ENCODE measurements at places on chromosomes 5 and 9. TPM values are rescaled to one million over a fixed set of nuclear protein-coding genes. Genes with fewer than 3 reads are reported as not detected.

Gene CNTNAP3B
- total RNA-seq, result 9.3 TPM

Gene INSL4
- not detected for total RNA-seq

Gene C9orf153
- 0.23 TPM for total RNA-seq

Gene POC5
- total RNA-seq, result 9.1 TPM

Gene MEGF10
- total RNA-seq, result 0.26 TPM

Gene NR2F1-AS1
- 16.2 TPM for total RNA-seq

Gene PCDHGB4
- total RNA-seq, result 4.2 TPM

Gene SH3RF2
- total RNA-seq, result 12.4 TPM

Gene PDGFRB
- 120 TPM for total RNA-seq

Gene PFN3
- not detected for total RNA-seq

GRCh38 chr5:72195581-72195980 is 88.3 kb downstream of the MAP1B start:
- no peaks in the 10 kb centered on the region for H3K36me3 ChIP-seq
- H3K4me3 ChIP-seq, result no peak overlapping the region
- no peak for DNase-seq
- no peaks in the 10 kb centered on the region for H3K4me1 ChIP-seq
- no peak overlapping the region for H3K27ac ChIP-seq
- H3K27me3 ChIP-seq, result no peaks in the 10 kb centered on the region

- H3K27me3 ChIP-seq, result no peaks in the 10 kb centered on the region
- H3K36me3 ChIP-seq, result no peaks in the 10 kb centered on the region
- H3K27ac ChIP-seq, result peak overlapping the region; percentile 49
Observed at GRCh38 chr5:157541447-157542118, 34.0 kb downstream of the ADAM19 start.

DNA sequence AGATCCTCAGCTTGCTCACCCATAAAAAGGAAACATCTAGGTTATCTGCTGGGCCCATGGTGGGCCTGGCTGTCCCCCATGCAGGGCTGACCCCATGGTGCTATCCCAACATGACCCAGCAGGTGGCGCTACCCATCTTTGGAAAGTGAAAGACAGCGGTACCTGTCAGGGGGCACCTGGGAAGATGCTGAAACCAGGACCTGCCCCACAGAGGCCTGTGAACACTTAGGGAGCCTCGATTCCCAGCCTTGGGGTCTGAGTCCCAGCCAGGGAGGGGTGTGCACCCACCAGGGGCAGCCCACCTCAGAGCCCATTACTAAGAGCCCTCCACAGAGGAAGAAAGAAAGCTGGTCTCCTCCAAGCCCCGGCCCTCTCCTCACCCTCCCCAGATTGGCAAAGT is 46.6 kb upstream of the IPPK start:
- H3K4me1 ChIP-seq, result no peaks in the 10 kb centered on the region
- peaks cover 84% of the 10 kb centered on the region for H3K36me3 ChIP-seq
- no peaks in the 10 kb centered on the region for H3K27me3 ChIP-seq
- DNase-seq, result peak; percentile 79

- H3K4me1 ChIP-seq, result no peaks in the 10 kb centered on the region
- H3K27ac ChIP-seq, result no peak overlapping the region
- no peaks in the 10 kb centered on the region for H3K27me3 ChIP-seq
- H3K36me3 ChIP-seq, result no peaks in the 10 kb centered on the region
- no peak overlapping the region for H3K4me3 ChIP-seq
Observed at GRCh38 chr9:8365029-8365428, 565.5 kb upstream of the DMAC1 start.

DNA sequence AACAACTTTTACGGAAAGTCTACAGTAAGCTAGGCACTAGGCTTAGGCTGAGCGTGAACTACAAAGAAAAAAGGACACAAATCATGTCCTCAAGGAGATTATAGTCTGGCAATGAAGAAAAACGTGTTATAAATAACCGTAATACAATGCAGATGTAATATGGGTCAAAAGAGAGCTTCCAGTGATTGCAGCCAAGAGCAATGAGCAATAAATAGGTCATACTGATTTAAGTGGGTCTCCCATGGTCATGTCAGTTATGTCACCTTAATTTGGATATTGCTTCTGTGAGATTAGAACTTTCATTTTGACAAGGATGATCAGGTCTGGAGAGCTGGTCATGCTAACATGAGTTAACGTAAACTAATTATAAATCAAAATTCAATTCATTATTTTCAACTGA is 158.6 kb upstream of the GNA14 start:
- peaks cover 9% of the 10 kb centered on the region for H3K36me3 ChIP-seq
- H3K4me3 ChIP-seq, result no peak overlapping the region
- no peak overlapping the region for H3K27ac ChIP-seq
- H3K27me3 ChIP-seq, result no peaks in the 10 kb centered on the region
- DNase-seq, result no peak

DNA sequence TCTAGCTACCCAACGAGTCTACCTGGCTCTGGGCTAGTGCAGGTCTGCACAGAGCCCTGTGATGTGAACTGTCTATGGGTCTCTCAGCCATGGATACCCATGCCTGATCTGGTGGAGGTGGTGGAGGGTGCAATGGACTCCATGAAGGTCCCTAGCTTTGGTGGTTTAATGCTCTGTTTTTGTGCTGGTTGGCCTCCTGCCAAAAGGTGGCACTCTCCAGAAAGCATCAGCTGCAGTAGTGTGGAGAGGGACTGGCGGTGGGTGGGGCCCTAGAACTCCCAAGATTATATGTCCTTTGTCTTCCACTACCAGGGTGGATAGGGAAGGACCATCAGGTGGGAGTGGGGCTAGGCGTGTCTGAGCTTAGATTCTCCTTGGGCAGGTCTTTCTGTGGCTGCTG is 290.1 kb downstream of the AGTPBP1 start:
- no peak overlapping the region for H3K27ac ChIP-seq
- no peaks in the 10 kb centered on the region for H3K27me3 ChIP-seq
- no peaks in the 10 kb centered on the region for H3K36me3 ChIP-seq
- H3K4me3 ChIP-seq, result no peak overlapping the region
- DNase-seq, result no peak

DNA sequence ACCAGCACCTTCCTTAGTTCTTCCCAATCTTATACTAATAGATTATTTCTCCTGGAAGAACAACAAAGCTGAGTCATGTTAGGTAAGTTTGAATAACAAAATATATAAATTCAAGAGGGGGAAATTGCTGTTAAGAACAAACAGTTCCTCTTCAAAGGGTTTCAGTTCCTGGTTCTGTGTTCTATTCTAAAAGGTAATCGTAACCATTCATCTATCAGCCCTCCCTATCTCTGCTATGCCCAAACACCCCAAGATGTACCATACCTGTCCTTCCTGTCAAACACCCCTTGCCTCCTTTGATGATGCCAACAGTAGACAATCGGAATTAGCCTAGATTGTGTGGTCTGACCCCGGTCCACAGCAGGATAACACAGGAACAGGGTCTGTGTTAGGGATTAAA is 4.2 kb upstream of the RNF180 start:
- H3K27me3 ChIP-seq, result no peaks in the 10 kb centered on the region
- DNase-seq, result no peak
- no peak overlapping the region for H3K4me3 ChIP-seq
- H3K4me1 ChIP-seq, result peaks cover 6% of the 10 kb centered on the region
- H3K36me3 ChIP-seq, result no peaks in the 10 kb centered on the region

DNA sequence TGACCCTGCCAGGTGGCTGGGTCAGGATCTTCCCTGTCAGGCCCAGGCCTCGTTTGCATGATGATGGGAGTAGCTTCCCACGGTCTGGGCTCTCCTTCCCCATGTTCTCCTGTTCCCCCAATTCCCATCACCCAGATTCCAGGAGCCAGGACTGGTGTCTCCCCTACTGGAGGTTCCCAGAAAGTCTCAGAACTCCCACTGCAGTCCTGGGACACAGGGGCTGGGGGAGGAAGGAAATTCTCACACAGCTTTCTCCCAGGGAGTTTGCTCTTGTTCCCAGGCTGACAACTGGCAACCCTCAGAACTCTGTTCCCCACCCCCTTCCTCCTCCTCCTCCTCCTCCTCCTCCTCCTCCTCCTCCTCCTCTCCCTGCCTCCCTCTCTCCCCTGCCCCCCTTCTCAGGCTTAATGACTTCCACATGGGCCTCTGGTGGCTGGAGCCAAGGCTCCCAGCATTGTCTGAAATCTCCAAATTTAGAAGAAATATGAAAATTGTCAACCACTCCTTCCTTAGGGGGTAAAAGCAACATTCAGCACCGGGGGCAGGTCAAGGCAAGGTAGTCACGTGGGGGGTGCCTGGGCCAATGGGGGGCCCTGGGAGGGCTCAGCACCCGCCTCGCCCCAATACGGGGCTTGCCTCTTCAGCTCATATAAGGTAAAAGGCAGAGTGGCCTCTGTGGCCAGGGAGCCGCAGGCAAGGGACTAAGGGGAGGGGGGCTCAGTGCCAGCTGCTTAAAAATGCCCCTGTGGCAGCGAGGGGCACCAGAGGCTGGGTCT is 27.3 kb upstream of the IL17B start:
- H3K27ac ChIP-seq, result peak overlapping the region; percentile 73
- H3K36me3 ChIP-seq, result peaks cover 6% of the 10 kb centered on the region
- H3K4me3 ChIP-seq, result peak overlapping the region; percentile 55

DNA sequence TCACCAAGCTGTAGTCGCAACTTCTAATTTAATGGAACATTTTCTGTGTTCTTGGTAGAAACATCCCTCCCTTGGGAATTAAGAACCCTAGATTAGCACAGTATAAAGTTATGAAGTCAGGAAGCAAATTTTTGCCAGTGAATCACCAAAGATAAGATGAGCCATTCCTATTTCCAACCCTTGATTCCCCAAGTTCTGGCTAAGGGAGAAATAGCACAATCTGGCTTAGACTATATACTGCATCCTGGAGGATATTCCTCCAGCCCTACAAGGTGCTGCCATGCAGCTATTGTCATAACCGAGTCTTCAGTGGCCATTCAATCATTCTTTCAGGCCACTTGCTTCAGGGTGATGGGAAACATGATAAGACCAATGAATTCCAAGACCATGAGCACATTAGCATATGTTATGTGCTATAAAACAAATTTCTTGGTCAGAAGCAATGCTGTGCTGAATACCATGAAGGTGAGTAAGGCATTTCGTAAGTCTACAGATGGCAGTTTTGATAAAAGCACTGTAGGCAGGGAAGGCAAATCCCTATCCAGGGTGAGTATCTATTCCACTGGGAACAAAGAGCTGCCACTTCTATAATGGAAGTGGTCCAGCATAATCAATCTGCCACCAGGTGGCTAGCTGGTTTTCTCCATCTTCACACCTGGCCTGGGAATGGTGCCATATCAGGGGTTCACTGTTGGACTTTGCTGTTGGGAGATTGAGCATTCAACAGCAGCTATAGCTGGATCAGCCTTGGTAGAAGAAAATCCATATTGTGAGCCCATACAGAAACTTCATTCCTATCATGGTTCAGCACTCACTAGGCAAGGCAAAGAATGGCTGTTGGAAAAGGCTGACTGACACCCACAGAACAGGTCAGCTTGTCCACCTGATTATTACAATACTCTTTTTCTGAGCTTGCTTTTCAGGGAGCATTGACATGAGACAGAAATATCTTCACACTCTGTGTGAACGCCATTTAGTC is 19.6 kb upstream of the ARL15 start:
- H3K27ac ChIP-seq, result no peak overlapping the region
- H3K4me1 ChIP-seq, result no peaks in the 10 kb centered on the region
- no peak overlapping the region for H3K4me3 ChIP-seq

- peak; percentile 59 for DNase-seq
- no peaks in the 10 kb centered on the region for H3K27me3 ChIP-seq
- H3K36me3 ChIP-seq, result peaks cover 32% of the 10 kb centered on the region
Observed at GRCh38 chr5:140336388-140336787, 10.0 kb downstream of the HBEGF start.

DNA sequence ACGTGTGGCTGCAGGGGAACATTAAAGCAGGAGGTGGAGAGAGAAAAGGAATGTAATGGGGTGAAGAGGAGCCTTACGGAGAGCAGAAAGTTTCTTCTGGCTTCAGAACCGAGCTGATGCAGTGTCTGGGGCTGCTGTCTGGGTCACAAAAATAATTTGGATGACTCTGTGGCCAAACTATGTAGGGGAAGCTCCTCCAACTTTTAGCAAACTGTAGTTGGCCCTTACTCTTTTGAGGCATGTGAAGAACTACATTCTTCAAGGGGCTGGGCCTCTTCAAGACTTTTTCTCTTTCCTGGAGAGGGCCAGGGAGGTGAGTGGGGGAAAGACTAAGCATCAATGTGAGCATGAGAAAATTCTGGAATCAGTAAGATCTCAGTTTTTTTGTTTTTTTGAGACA is 31.9 kb upstream of the SPARC start:
- peak overlapping the region; percentile 45 for H3K27ac ChIP-seq
- H3K27me3 ChIP-seq, result no peaks in the 10 kb centered on the region
- no peak for DNase-seq
- H3K4me3 ChIP-seq, result no peak overlapping the region

DNA sequence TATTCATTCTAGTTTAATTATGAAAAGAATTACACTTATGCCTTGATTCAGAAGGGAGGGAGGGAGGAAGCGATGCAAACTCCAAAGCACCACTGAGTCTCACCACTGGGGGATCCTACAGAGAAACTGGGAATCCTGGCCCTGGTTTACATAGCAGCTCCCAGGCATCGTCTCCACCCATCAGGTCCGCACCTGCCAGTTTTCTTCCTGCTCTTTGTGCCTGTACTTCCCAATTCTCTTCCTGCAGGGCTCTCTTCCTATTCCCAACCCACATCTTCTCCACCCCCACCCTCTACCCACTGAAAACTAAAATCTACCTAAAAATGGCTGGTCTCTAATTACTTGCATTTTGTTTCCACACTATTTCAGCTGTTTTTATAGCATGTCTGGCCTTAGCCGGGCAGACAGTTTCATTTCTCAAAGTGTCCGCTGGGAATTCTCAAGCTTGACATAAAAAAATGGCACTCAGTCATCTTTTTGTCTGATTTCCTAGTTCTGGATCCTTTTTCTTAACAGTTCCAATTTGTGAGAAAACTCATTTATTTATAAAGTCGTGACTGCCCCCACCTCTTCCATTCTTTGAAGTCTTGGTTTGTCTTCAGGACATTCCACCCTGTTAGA is 1.6 kb upstream of the TNIP1 start:
- peaks cover 4% of the 10 kb centered on the region for H3K36me3 ChIP-seq
- DNase-seq, result peak; percentile 35
- H3K4me3 ChIP-seq, result peak overlapping the region; percentile 87

GRCh38 chr9:112810696-112811490 is 60.3 kb downstream of the SNX30 start:
- H3K27ac ChIP-seq, result peak overlapping the region; percentile 59
- peaks cover 23% of the 10 kb centered on the region for H3K4me1 ChIP-seq
- peaks cover 8% of the 10 kb centered on the region for H3K36me3 ChIP-seq

DNA sequence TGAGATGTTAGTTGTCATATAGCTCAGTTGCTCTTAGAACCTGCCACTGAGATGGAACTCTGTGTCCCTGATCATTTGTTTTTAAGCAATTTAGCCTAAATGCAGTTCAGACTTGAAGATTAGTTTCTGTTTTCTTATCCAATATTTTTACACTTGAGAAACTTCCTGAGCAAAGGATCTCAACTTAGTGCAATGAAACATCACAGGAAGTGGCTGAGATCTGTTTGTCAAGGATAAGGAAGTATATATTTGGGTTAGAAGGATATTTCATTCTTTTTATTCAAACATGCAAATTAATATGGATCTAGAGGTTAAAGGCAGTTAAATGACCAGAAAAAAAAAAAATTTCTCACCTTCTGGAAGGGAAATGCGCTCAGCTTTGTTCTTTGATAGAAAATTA is 19.7 kb upstream of the F2R start:
- no peak overlapping the region for H3K27ac ChIP-seq
- peaks cover 10% of the 10 kb centered on the region for H3K4me1 ChIP-seq
- no peaks in the 10 kb centered on the region for H3K27me3 ChIP-seq

GRCh38 chr9:137672907-137673791 is 54.3 kb downstream of the EHMT1 start:
- H3K36me3 ChIP-seq, result no peaks in the 10 kb centered on the region
- DNase-seq, result peak; percentile 64
- no peak overlapping the region for H3K4me3 ChIP-seq

- no peak overlapping the region for H3K27ac ChIP-seq
- no peak for DNase-seq
- peaks cover 13% of the 10 kb centered on the region for H3K4me1 ChIP-seq
- peaks cover 20% of the 10 kb centered on the region for H3K27me3 ChIP-seq
- H3K36me3 ChIP-seq, result no peaks in the 10 kb centered on the region
- no peak overlapping the region for H3K4me3 ChIP-seq
Observed at GRCh38 chr9:114150608-114151007, 4.7 kb upstream of the COL27A1 start.

Data from upper lobe of right lung (tissue), 1 donor.